Dermis blood vessel endothelial cell (primary cell): ENCODE measurements at places on chromosomes 1 and 21. TPM values are rescaled to one million over a fixed set of nuclear protein-coding genes. Genes with fewer than 3 reads are reported as not detected.

DNA sequence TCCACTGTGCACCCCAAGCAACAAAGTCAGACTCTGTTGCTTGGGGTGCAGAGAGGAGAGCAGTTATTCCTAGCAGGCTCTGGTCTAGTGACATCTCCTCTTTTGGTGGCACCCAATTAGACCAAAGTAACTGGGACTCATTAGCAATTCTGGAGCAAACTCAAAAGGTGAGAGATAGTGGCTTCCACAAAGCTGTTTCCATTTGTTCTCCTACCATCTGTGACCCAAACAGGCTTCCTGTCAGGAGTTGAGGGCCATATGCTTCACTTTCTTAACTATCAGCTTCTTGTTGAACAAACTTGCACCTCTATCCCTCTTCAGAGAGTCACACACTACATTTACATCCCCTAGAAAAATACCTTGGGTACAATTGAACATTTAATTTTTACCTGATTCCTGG, 1.5 kb upstream of the ATXN7L2 start:
- DNase-seq = no peak

GRCh38 chr1:79079770-79080169, 73.2 kb upstream of the ADGRL4 start:
- DNase-seq = peak; percentile 99

IQCC gene
- total RNA-seq = 1.0 and 1.2 TPM in 2 replicates

GRCh38 chr1:10561955-10562354, 87.2 kb downstream of the PEX14 start:
- DNase-seq = no peak

NRAS gene
- total RNA-seq = 77.9 and 96.6 TPM in 2 replicates

DNA sequence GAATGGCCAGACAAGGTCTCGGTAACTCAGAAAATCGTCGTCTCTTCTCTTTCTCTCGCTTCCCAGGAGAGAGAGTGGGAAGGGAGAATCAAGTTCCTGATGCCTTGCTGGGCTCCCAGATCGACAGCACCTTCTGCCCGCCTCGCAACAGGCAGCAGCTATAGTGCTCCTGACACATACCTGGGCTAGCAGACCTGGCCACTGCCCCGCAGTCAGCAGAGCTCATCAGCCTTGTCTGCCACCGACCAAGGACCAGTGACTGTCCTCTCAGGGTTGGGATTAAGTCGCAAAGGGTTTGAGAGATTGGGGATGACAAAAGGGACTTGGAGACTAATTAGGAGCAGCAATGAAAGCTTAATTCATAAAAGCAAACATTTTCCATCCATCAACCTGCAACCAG, 4.1 kb downstream of the RUNX3 start:
- DNase-seq = no peak

GRCh38 chr1:211520641-211521040, 28.7 kb upstream of the RD3 start:
- DNase-seq = no peak

TMCC2 gene
- total RNA-seq = 1.7 and 1.9 TPM in 2 replicates
